Central memory CD8-positive, alpha-beta T cell (primary cell): ENCODE measurements at places on chromosomes 1 and 21.

- DNase-seq, result no peak
- peak overlapping the region; percentile 51 for H3K4me3 ChIP-seq
- H3K4me1 ChIP-seq, result peaks cover 94% of the 10 kb centered on the region
Observed at GRCh38 chr1:160748181-160748877, 9.3 kb downstream of the SLAMF7 start.

GRCh38 chr1:208977012-208977411 is 606.5 kb upstream of the CAMK1G start:
- no peaks in the 10 kb centered on the region for H3K36me3 ChIP-seq
- H3K27me3 ChIP-seq, result no peaks in the 10 kb centered on the region
- H3K4me3 ChIP-seq, result no peak overlapping the region
- H3K27ac ChIP-seq, result no peak overlapping the region
- DNase-seq, result no peak

DNA sequence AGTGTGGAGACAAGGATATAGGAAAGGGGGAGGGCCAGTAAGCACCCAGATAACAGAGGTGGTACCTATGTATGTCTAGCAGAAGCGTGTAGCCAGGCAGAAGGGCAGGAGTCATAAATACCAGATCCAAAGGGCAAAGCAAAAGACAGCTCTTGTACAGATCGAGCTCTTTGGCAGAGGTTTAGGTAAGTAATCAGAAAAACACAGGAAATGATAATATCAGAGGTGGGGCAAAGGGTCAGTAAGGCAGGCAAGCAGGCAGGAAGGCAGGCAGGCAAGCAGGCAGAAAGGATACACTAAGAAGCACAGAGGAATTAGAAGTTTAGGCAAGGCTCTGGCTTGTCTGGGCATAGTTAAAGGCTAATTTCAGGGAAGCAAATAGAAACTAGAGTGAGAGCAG is 22.7 kb upstream of the SLFNL1 start:
- H3K4me3 ChIP-seq, result no peak overlapping the region
- peaks cover 4% of the 10 kb centered on the region for H3K36me3 ChIP-seq
- DNase-seq, result no peak
- H3K27me3 ChIP-seq, result no peaks in the 10 kb centered on the region
- H3K27ac ChIP-seq, result no peak overlapping the region

DNA sequence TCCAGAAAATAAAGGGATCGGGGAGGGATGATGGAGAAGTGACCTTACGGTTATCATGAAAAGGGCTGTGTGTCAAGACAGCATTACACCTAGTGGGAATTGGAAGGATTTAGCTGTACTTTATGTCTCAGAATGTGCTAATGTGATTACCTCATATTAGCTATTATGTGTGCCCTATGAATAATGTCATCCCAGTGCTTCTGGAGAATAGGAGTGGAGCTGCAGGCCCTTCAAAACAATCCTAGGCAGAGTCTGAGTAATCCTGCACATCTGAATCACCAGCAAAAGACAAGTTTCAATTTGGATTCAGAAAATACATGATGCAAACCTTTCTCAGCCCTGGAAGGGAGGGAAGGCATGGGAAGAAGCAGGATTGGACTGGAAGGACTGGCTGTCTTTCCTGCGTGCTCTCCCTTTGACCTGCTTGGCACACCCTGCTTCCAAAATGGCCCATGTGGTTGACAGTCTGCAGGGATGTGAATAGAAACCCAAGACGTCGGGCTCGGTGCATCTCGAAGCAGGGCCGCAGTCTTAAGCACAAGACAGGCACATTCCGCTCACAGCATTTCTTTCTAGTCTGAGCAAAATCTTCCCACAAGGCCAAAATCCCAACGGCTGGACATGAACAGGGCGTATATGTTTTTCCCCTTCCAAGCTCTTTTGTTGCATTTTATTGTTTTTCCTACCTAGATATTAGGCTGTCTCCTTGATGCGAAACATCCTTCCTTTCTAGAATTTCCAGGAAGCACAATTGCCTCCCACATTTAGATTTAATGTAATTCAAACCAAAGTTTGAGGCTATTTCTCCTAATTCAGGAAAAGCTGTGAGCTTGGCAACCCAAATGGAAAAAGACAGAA is 54.3 kb upstream of the TARBP1 start:
- H3K36me3 ChIP-seq, result peaks cover 2% of the 10 kb centered on the region
- no peaks in the 10 kb centered on the region for H3K4me1 ChIP-seq
- no peak overlapping the region for H3K4me3 ChIP-seq
- no peak overlapping the region for H3K27ac ChIP-seq
- DNase-seq, result no peak
- H3K27me3 ChIP-seq, result peaks cover 37% of the 10 kb centered on the region

DNA sequence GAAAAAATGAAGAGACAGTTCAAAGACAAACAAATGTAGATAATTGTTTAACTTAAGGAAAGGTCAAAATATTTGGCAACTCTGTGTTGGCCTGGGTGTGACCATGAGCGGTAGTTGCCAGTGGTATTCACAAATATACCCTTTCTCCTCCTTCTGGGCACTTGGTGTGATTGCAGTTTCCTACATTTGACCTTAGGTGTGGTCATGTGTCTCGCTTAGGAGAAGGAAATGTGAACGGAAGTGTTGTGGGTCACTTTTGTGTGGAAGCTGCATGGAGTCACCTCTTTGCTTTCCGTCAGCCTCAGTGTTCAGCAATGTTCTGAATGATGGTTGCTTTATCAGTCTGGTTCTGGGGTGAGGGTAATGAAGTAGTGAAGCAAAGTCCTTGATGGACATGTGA is 3.4 kb upstream of the PCSK9 start:
- H3K36me3 ChIP-seq, result no peaks in the 10 kb centered on the region
- H3K27me3 ChIP-seq, result peaks cover 95% of the 10 kb centered on the region
- no peak for DNase-seq
- H3K27ac ChIP-seq, result no peak overlapping the region

DNA sequence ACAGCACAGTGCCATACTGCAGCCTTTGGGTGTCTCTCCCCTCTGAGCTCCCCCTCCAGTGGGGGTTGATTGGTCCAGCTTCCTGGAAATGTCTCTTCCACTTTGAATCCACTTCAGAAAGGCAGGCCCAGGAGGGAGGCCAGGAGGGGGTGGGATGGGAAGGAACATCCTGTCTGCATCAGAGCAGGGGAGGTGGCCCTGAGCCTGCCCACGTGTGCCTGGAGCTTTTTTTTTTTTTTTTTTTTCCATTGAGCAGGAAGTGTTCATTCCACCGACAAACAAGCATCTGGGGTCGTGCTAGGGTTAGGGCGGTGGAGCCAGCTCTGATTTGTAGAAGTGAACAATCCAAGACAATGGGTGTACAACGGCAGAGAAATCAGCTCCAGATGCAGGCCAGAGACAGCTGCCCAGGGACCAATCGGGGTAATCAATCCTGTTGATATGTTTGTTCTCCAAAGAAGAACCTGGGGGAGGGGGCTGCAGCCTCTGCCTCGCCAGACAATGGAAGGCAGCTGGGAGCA is 93.3 kb downstream of the SSBP3 start:
- no peaks in the 10 kb centered on the region for H3K27me3 ChIP-seq
- H3K36me3 ChIP-seq, result peaks cover 3% of the 10 kb centered on the region
- H3K4me3 ChIP-seq, result no peak overlapping the region
- peaks cover 44% of the 10 kb centered on the region for H3K4me1 ChIP-seq

DNA sequence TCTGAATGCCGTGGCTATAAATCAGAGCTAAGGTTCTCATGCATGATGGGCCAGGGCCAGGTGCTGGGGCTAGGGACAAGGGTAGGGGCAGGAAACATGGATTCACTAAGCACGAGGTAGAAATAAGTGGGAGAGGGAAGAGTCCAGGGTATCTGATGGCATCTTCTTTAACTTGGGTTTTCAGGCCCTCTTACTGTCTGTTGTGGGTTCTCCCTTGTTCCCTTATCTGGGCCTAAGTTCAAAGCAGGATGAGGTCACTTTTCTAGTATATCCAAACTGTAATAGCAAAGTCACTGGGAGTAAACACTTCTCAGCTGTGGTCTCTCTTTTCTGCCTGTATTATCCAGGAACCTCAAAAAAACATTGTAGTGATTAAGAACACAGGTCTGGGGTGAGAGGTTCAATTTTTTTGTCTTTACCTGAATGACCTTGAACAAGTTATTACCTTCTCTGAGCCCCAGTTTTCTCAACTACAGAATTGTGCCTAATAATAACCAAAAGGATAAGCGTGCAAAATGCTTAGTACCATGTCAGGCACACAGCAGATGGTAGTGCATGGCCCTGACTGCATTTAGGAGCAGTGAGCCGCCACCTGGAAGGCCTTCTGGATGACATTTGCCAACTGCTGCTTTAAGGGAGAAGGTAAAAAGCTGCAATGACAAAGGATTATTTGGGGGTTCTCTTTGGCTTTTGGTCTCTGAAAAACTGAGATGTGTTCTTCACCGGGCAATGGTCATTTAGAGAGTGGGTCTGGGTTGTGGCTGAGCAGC is 53.6 kb upstream of the A3GALT2 start:
- no peaks in the 10 kb centered on the region for H3K36me3 ChIP-seq
- H3K27me3 ChIP-seq, result peaks cover 3% of the 10 kb centered on the region
- H3K4me1 ChIP-seq, result no peaks in the 10 kb centered on the region
- DNase-seq, result no peak
- no peak overlapping the region for H3K4me3 ChIP-seq

GRCh38 chr1:225853441-225853840 is 28.7 kb downstream of the TMEM63A start:
- no peak overlapping the region for H3K27ac ChIP-seq
- H3K4me1 ChIP-seq, result peaks cover 58% of the 10 kb centered on the region
- H3K36me3 ChIP-seq, result peaks cover 52% of the 10 kb centered on the region
- H3K27me3 ChIP-seq, result no peaks in the 10 kb centered on the region

- no peaks in the 10 kb centered on the region for H3K27me3 ChIP-seq
- no peak overlapping the region for H3K4me3 ChIP-seq
- no peak for DNase-seq
- H3K4me1 ChIP-seq, result no peaks in the 10 kb centered on the region
- no peaks in the 10 kb centered on the region for H3K36me3 ChIP-seq
- H3K27ac ChIP-seq, result no peak overlapping the region
Observed at GRCh38 chr1:226779561-226779960, 40.5 kb upstream of the ITPKB start.

DNA sequence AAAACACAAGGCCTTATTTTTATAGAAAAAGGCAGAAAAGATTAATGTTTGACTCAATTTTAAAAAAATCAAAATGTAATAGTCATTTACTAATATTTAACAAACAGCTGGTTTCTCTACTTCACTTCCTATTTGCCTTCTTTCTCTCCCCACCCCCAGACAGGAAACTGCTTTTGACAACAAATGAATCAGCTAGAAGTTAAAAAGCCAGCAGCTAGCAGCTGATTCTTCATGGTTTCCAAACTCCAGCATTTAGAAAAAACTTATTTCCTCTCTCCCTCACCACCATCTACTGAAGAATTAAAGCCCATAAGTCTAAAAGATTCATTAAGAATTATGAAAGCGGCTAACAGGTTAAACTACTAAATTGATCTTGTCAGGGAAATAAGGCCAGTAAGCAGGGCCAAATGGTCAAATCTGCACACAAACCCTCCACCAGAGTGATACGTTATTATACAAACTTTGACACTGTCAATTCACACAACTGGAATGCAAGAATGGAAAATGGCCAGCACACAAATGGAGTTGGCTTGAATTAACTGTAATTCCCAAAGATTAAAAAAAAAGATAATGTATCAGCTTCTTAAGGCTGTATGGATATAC is 4.0 kb downstream of the WDR26 start:
- H3K27me3 ChIP-seq, result no peaks in the 10 kb centered on the region
- peaks cover 56% of the 10 kb centered on the region for H3K4me1 ChIP-seq
- DNase-seq, result no peak
- peak overlapping the region; percentile 63 for H3K4me3 ChIP-seq

DNA sequence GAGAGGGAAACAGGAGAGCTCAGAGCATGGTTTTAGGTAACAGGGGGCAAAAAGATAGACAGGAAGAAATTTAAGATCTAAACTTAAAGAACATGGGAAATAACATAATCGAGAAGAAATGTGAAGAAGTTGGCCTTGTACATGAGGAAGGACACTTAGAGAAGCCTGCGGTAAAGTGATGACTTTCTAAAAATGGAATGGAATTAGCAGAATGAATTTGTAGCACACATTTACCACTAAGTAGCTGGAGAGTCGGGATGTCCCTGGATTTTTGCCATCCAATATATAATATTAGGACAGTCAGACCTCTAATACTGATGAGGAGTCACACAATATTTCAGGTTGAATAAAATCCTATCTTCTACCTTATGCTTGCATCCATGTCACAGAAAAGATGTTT is 77.7 kb upstream of the C1orf87 start:
- H3K27me3 ChIP-seq, result no peaks in the 10 kb centered on the region
- no peaks in the 10 kb centered on the region for H3K36me3 ChIP-seq
- H3K4me1 ChIP-seq, result no peaks in the 10 kb centered on the region
- H3K4me3 ChIP-seq, result no peak overlapping the region
- no peak for DNase-seq

DNA sequence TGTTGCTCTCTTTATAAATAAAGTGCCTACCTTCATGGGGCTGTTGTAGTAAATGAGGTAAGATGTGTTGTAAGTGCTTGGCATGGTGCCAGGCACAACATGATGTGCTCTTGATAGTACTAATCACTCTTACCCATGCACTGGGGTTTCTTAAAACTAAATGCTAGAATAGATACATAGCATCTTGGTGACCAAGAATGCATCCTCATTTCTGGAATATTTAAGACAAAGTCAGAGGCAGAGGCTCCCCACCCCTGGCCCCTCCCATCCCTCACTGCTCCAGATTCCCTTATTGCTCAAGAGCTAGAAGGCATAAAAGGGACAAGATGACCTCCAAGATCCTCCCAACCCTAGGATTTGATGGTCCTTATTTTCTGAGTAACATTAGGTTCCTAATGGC is 61.3 kb downstream of the GLUL start:
- H3K4me1 ChIP-seq, result no peaks in the 10 kb centered on the region
- no peaks in the 10 kb centered on the region for H3K27me3 ChIP-seq
- DNase-seq, result no peak
- H3K36me3 ChIP-seq, result peaks cover 3% of the 10 kb centered on the region

DNA sequence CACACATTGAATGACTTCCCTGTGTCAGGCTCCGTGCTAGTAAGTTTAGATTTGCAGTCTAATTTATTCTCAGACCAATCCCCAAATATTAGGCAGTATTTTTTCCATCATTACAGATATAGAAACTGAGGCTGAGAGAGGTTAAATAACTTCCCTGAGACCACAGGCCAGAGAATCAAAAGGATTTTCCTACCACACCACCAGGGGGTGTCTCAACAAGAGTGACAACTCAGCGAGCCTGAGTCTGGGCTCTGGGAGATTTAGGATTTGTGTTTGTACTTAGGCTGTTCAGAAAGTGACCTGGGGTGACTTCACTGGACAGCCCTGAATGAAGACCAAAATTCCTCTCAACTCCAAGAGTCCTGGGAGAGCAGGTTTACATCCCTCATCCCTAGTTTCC is 13.3 kb upstream of the LCE5A start:
- no peaks in the 10 kb centered on the region for H3K4me1 ChIP-seq
- H3K27me3 ChIP-seq, result peaks cover 51% of the 10 kb centered on the region
- DNase-seq, result no peak
- H3K4me3 ChIP-seq, result no peak overlapping the region

DNA sequence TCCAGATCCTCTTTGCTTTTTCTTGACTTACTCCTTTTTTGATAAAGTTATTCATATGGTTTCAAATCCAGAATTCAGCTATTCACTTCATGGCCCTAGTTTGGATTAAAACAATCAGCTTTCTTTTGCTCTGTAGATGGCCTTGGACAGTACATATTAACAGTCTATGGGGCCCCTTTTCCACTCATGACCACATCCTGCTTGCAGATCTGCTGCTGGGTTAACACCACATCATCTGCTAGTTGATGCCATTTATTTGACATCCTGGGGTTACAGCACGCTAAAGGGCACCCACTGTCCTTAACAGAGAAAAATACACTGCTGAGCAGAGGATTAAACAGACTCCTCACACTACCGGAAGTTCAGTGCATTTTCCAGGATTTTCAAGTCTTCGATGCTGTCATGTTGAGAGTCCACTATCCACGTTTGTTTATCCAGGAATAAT is 941 bp upstream of the IFI16 start:
- peak overlapping the region; percentile 87 for H3K27ac ChIP-seq
- H3K27me3 ChIP-seq, result no peaks in the 10 kb centered on the region
- H3K4me1 ChIP-seq, result peaks cover 70% of the 10 kb centered on the region
- H3K36me3 ChIP-seq, result peaks cover 19% of the 10 kb centered on the region
